Activated CD8-positive, alpha-beta memory T cell treated with anti-CD3 and anti-CD28 coated beads, Interleukin-2, amount 50 U/mL, for 48 hours (primary cell): ENCODE measurements at places on chromosomes 5 and 9.

- no peak for DNase-seq
Measured at GRCh38 chr5:109254511-109254910, 155.3 kb downstream of the PJA2 start.

DNA sequence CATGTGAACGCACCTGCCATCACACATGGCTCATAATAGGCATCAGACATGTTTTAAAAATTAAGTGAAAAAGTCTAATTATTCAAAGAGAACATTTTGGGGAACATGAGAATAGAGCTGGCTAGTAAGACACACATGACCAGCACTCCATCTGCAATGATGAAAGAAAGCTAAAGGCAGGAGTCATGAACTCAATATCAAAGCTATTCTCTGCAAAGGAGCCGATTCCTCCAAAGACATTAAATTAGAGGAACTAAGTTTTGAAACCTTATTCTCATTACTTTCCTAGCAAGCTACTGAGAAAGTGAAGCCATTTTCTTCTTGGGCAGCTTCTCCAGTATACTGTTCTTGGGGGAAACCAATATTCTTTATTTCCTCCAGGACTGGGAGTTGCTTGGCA lies 172.0 kb downstream of the CRB2 start:
- DNase-seq: no peak

DNA sequence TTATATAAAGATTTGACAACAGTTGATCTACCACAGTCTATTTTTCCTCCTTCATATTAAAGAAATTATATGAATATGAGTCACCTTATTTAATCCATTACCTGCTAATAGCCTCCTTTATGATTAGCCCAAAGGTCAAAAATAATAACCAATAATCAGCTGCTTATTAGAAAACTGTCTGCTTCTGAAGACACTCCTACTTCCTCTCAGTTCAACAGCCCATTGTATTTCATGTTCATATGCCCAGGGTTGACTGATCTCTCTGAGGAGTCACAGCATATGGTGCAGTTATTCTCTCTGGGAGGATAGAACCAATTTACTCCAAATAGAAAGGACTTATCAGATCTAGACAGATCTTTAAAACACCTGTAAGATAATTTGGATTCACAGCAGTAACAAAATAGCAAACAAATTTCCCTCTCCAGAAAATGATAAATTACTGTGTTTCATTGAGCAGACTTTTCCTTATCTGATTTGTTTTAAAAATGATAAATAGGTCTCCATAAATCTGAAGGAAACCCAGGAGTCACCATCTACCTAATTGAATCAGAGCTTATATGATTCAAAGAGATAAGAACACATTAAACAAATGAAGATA lies 180.4 kb upstream of the ITGA1 start:
- no peak for DNase-seq

DNA sequence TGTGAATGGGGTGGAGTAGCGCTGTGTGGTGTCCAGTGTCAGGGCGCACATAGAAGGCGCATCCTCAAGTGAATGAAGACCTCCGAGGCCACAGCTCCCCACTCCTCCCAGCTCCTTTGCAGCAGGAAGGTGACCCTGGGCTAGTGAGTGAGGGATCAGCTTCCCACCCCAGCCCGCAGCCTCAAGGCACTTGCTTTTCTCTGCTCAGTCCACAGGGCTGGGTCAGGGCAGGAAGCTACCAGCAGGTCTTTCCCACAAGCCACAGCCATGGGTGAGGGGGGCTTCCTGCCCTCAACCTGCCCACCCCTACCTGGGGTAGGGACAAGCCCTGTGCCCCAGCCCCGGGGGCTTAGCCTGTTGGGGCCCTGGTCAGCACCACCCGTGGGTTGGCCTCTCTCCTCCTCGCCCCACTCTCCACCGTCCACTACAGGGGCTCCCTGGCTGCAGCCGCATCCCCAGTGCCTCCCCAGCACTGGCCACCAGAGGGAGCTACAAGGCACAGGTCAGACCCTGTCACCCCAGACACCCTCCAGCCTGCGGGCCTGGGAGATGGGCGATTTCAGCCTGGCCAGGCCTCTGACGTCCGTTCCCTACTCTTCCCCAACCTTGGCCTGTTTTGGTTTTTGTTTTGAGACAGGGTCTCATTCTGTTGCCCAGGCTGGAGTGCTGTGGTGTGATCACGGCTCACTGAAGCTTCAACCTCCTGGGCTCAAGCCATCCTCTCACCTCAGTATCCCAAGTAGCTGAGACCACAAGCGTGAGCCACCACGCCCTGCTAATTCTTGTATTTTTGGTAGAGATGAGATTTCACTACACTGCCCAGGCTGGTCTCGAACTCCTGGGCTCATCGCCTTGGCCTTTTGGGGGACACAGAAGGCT lies 1.3 kb upstream of the ABCA2 start:
- DNase-seq: peak; percentile 93

GRCh38 chr9:35070823-35071813 lies 1.3 kb downstream of the VCP start:
- no peak for DNase-seq

DNA sequence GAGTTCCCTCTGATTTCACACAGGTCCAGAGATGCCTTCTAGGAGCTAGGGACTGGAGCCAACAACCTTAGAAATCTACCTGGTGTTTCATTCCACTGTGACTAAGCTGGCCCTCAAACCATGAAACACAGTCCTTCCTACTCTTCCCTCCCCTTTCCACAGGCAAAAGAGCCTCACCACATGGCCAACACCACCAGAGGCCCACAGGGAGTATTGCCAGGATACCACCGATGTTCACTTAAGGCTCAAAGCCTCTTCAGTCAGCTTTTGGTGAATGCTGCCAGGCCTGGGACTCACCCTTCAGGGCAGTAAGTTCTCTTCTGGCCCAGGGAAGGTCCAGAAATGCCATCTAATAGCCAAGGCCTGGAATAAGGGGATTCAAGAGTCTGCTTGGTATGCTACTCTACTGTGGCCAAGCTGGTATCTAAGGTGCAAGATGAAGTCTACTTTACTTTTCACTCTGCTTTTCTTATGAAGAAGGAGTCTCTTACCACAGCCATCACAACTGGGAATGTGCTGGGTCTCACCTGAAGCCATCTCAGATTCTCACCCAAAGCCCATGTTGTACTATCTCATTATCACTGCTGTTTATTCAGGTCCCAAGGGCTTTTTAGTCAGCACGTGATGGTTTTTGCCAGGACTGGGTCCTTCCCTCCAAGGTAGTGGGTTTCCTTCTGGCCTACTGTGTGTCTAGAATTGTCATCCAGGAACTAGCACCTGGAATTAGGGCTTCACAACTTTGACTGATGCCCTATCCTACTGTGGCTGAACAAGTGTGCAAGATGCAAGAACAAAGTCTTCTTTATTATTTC lies 1018.4 kb downstream of the TAF11L14 start:
- no peak for DNase-seq

GRCh38 chr5:34490506-34491250 lies 165.4 kb upstream of the RAI14 start:
- no peak for DNase-seq

- DNase-seq: no peak
Measured at GRCh38 chr9:110440172-110440571, 102.5 kb upstream of the TXNDC8 start.

DNA sequence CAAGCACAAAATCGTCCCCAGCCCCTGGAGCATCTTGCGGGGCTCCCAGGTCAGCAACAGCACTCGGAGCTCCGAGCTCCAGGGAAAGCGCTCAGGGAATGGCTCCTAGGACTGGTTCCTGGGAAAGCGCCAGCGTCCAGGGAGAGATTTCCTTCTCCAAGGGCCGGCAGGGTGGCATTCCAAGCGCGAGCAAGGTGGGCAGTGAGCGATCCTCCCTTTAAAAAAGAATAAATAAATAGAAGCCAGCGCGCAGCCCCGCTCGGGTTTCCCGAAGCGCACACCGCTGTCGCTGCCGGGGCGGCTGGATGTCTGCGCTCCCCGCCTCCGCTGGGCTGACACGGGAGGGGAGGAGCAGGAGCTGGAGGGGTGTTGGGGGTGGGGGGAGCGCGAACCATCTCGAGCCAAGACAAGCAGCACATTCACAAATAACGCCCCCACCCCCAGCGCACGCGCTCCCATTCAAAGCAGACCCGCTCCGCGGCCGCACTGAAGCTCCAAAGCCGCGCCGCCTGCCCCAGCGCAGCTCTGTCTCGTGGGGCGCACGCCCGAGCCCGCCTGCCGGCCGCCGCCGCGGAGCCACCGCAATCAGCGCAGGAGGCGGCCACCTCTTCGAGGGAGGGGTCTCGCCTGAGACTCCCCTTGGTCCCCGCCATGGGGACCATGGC lies 327.4 kb downstream of the SH3GL2 start:
- no peak for DNase-seq

DNA sequence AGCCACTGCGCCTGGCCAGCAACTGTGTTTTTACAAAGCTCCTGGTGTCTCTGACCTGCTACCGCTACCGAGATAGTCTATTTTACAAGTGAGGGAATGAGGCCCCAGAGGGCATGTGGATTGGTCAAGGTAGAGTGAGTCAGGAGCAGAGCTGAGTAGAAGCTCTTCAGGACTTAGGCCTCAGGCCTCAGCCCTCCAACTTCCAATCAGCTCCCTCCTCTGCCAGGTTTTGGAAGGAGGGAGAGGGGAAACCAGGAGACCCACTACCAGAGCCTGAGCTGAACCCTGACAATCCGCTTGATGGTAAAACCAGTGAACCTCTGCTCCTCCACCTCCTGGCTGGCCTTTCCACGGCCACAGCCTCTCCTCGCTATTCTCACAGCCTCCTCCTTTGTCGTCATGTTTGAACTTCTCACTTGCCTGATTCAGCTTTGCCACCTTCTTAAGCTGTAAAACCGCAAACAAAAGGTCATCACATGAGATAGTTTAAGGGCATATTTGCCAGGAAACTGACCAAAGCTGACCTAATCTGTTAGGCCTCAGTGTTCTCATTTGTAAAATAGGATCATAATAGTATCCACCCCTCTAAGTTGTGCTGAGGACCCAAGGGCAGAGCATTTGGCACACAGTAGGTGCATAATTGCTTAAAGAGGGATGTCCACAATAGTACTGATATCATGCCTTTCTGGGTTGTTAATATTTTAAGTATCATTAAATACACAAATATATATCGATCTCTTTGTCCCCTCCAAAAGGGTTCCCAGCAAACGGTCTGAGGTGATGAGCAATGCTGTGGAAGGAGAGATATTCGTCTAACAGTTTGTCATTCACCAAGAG lies 1.7 kb downstream of the TRAF1 start:
- DNase-seq: peak; percentile 73

DNA sequence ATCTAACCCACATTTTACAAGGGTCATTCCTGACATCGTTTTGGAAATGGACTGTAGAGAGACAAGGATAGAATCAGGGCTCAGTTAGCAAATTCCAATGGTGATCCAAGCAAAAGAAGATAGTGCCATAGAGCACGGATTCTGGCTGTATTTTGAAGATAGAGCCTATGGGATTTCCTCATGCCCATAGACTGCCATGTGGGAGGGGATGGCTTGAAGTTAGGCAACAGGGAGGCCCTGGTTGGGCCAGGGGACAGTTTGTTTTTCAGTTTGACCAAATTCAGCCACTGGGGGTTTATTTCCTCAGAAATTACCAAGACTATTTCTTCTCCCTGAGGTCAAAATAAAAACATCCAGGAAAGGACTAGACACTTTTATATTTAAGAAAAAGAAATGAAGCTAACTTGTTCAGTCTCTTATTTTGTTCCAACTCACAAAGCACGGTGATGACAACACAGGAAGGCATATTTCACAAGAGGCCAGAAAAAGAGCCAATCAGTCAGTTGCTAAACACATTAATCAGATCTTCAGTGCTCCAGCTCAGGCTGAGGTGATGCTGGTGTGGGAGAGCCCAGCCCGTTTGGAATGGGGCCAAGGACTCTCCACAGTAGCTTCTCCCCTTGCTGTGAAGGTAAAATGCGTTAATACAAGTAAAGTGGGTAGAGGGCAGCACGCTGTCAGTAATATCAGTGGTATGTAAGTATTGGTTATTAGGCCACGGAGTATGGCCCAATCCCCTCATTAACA lies 4.4 kb upstream of the DCTN4 start:
- DNase-seq: no peak

GRCh38 chr5:55855509-55855908 lies 4.4 kb downstream of the IL31RA start:
- no peak for DNase-seq

GRCh38 chr5:150490296-150490669 lies 17.6 kb upstream of the NDST1 start:
- no peak for DNase-seq

DNA sequence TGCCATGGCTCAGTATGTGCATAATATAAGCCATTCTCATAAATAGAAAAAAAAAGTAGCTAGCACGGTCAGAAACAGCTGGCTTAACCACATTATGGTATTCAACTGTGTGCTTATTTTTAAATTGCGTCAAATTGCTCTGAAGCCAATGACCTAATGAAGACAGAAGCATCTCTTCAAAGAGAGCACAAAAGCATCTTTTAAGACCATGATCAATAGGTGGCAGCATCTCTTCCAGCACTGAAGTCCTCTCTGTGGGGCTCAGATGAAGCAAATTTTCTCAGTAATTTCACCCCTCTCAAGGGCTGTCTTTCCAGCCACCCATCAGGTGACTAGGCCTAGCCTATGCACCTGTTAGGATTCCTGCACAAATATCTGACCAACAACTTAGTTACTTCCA lies 251.4 kb downstream of the GLIS3 start:
- DNase-seq: no peak

DNA sequence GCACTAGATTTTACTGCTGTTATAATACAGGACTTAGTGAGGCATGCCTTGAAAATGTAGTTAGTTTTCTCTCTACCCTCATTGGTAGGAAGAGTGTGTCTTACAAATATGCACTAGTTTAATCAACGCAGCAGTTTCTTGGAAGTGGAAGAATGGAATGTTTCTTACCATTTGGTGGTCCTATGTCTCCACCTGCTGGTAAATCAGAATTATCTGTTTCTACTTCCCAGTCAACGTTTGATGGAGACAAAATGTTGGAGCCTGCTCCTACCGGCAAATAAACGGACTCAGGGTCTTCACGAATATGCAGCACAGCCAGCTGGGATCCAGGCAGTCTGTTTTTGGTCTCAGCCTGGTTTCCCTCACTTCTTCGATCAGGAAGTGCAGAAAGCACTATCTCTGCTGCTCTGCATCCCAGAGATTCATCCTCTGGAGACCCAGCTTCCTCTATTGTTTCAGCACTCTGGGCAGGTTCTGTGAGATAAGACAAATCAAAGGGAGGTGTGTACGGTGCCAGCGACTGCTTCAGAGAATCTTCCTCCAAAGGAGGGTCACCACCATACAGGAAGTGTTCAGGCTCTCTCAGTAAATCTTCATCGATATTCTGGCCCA lies 59.5 kb upstream of the PCA3 start:
- DNase-seq: no peak
